ENCODE measurements at places on chromosomes 12 and 14.

- DNase-seq = no peak
Observed at GRCh38 chr12:98332642-98333041, 182.7 kb upstream of the TMPO start.

DNA sequence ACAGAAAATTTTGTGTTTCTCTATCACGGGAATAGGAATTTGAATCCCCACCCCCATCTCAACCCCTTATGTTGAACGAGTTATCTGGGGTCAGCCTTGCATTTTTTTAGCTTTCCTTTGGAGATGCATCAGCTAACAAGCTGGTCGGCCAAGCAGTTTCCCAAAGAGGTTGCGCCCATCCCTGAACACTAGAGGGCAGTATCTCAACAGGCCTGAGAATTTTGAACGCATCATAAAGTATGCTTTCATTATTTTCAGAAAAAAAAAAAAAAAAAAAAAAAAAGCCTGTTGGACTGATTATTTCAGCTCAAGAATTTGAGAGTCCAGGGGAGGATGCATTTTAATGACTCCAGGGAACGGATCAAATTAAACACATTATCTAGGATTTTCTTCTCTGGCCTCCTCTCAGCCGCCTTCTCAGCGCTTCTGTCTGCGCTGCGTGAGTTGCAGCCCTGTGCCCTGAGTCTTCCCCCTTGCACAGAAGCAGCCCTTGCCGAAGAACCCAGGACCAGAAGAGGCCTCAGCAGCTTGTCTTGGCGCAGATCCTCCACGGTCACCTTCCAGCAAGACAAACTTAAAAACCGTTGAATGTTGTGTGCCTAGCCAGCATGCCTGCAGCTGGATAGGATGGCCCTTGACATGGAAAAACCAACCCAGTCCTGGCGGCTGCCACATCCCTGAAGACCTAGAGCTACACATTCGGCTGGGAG, 76.6 kb upstream of the GZMB start:
- peak; percentile 69 for DNase-seq

- DNase-seq = peak; percentile 94
Observed at GRCh38 chr12:14239350-14239934, 126.0 kb upstream of the ATF7IP start.

DNA sequence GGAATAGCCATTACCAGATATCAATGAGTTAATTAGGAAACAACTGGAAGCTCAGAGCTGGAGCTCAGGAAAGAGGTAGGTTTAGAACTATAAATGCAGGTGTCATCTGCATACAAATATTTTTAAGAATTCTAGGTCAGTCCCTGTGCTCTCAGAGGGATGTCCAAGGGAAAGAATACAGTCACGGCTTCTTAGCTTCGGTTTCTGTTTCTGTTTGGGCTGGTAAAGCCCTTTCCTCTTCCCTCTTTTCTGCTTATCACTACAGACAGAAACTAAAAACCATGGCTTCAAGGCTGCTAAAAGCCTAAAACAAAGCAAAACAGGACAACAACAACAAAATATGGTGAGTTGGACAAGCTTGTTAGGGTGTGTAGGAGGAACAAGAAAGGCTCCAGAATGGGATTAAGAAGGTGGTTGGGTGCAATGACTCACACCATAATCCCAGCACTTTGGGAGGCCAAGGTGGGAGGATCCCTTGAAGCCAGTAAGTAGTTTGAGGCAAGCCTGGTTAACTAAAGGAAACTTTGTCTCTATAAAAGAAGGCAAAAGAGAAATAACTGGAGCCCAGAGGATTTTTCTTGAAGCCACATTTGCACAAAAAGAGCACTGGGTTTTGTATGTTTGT, 113.0 kb downstream of the SEC23A start:
- no peak for DNase-seq

DNA sequence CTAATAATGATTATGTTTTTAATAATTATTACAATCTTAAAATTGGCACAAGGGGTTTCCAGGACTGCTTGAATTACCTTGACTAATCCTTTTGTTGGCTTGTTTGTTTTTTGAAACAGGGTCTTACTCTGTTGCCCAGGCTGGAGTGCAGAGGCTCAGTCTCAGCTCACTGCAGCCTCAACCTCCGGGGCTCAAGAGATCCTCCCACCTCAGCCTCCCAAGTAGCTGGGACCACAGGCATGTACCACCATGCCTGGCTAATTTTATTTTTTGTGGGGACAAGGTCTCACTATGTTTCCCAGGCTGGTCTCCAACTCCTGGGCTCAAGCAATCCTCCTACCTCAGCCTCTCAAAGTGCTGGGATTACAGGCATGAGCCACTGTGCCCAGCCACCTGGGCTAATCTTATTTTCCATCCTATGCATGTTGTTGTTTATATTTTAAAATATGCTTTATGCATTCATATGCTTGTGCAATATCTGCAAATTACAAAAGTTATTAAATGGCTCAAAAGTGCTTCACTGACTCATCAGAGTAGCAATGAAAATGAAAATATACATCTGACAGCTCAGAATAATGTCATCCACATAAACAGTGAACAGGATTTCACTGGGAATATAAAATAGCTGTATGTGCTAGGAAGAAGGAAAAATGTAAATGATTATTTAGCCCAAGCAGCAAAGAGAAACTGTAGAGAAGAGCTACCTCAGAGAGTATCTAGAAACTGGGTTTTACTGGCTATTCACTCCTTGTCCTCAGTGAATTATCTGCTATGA, 24.8 kb upstream of the PLEKHG6 start:
- DNase-seq = no peak

GRCh38 chr12:65004270-65004669, 116.8 kb downstream of the WIF1 start:
- no peak for DNase-seq

GRCh38 chr14:24321212-24321975, 10.1 kb downstream of the LTB4R start:
- peak; percentile 81 for DNase-seq

- DNase-seq = peak; percentile 78
Observed at GRCh38 chr14:78029601-78030372, 140.4 kb upstream of the NRXN3 start.
